ENCODE measurements at places on chromosomes 6 and 20. TPM values are rescaled to one million over a fixed set of nuclear protein-coding genes. Genes with fewer than 3 reads are reported as not detected.

- no peak for DNase-seq
Observed at GRCh38 chr20:58514321-58515232, 622 bp downstream of the APCDD1L start.

Gene PHACTR1
- 69.7 TPM for total RNA-seq

GRCh38 chr6:133169901-133170300 lies 71.3 kb upstream of the EYA4 start:
- DNase-seq: no peak

Gene POU5F1
- total RNA-seq: 3.7 TPM

Gene MYLK2
- 0.67 TPM for total RNA-seq

GRCh38 chr6:156851454-156851921 lies 74.3 kb downstream of the ARID1B start:
- DNase-seq: no peak

DNA sequence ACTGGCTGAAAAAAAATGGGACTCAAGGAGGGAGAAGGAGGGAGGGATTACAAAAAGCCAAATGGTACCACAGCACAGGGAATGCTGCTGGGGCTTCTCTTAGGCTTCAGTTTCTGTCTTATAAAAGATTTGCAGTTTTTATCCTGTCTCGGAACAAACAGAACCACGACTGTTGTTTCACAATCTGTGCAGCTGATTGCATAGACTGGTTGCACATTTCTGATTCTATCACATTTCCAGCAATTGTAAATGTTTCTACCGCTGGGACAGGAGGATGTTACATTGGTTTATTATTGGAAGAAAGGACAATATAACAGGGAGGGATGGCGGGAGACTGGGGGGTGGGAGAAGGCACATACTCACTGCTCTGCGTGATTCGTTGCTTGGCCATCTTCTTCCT lies 73.5 kb upstream of the ARID1B start:
- DNase-seq: no peak

GRCh38 chr6:149563928-149564325 lies 2.2 kb upstream of the GINM1 start:
- DNase-seq: no peak

DNA sequence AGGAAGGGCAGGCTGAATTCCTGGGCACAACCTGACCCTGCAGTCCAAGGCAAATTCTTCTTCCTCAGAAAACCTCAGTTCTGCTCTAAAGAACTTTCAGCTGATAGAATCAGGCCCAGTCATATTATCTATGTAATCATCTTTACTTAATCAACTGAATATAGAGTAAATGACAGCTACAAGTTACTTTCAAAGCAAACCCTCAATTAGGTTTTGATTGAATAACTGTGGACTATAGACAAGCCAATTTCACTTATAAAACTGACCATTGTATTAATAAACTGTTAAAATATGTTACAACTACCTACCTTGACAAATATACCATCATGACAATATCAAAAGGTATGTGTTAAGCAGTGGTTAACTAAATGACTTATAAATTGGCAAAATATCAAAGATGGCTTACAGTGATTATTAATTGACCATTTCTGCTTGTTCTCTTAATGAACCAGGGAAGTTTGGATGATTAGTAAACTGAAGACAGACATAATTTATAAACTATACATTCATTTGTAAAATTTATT lies 46.1 kb upstream of the ADGRF5 start:
- no peak for DNase-seq

Gene STX11
- total RNA-seq: 23.2 TPM

DNA sequence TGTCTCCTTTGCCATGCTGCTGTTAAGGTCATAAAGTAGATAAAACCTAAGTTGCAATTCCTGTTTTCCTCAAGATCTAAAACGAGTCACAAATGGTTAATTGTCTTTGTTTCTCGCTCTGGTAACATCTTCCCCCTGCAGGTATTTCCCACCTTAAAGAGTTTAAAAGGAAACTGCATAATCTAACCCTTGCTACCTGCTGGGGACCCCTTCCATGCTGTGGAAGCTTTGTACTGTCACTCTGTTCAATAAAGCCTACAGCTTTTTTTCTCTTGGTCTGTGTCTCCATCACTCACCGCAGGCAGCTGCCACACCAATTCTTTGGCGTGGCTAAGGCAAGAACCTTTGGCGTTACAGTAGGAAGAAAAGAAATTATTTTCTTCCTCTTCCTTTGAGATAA lies 117.7 kb upstream of the GJE1 start:
- DNase-seq: no peak

Measured in GM12878 (cell line).